Stimulated activated effector memory CD8-positive, alpha-beta T cell treated with anti-CD3 and anti-CD28 coated beads, Interleukin-12 subunit alpha, Interleukin-12 subunit beta, amount 100 ng/mL, for 72 hours (primary cell): ENCODE measurements at places on chromosomes 5 and 9.

DNA sequence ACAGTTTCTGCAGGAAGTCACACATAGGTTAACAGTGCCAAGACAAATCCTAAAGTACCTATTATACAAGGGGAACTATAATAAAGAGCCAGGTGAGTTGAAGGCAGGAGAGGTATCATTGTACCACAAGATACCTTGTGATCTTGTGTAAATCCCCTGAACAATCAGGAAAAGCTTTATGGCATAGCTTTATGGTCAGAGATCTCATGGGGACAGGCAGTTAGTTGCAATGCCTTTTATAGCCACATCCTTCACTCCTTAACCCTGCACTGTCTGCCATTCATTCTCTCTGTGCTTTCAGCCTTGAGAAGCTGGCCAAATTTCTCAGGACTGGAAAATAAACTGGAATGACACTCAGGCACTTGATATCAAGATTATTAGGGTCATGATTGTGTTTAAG is 97.0 kb downstream of the GHR start:
- DNase-seq: no peak

GRCh38 chr9:89942643-89943042 is 337.8 kb downstream of the GADD45G start:
- DNase-seq: no peak

- no peak for DNase-seq
These were observed 1.3 kb downstream of the RNF38 start for GRCh38 chr9:36398745-36399144.

DNA sequence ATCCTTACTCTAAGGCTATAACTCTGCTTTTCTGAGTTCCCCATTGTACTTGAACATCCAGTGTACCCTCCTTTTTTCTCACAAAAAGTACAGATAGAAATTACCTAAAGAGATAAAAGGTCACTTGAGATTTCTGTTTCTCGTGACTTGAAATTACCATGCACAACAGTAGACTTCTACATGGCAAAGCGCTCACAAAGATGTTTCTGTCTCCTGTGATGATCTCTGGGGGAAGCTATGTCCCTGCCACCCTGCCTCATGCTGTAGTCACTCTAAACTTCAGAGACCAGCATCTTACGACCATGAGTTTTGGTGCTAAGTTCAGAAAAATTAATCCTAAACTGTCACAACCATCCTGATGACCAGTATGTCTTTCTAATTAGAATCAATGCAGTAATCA is 36.2 kb downstream of the NFIB start:
- no peak for DNase-seq

- DNase-seq: no peak
These were observed 707 bp downstream of the PIP5K1B start for GRCh38 chr9:68705531-68706362.

DNA sequence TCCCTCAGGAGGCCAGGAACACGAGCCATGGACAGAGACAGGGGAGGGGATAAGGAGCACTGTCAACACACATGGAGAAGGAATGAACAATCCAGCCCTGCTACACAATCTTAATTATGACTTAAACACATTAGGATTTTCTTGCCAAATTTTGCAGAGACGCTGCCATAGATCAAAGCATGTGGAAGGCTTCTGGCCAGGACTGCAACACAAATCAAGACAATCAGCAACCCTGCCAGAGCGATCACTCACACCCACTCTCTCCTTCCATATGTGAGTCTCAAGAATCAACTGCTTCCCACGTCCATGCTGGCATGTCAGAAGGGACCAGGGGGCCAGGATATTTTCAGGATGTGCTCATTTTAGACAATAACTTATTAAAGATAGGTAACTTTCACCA is 85.6 kb downstream of the ROR2 start:
- no peak for DNase-seq

GRCh38 chr9:127528422-127529251 is 77.3 kb downstream of the LRSAM1 start:
- DNase-seq: no peak

DNA sequence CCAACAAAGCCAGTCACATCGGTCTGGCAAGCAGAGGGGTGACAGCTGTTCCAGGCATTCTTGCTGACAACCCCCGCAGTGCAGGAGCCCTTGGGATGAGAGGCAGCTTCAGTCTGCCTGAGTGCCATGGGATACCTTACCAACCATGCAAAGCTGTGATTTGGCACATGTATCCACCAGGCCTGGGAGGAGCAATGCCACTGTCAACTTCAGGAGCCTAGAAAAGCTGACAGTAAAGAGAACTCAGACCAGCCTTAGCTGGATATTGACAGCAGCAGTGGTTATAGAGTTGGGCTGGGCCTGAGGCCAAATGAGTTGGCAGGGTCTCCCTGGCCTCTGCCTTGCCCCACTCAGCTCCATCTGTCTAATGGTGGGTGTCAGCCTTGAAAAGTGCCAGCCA is 10.1 kb upstream of the PLPPR1 start:
- DNase-seq: no peak

DNA sequence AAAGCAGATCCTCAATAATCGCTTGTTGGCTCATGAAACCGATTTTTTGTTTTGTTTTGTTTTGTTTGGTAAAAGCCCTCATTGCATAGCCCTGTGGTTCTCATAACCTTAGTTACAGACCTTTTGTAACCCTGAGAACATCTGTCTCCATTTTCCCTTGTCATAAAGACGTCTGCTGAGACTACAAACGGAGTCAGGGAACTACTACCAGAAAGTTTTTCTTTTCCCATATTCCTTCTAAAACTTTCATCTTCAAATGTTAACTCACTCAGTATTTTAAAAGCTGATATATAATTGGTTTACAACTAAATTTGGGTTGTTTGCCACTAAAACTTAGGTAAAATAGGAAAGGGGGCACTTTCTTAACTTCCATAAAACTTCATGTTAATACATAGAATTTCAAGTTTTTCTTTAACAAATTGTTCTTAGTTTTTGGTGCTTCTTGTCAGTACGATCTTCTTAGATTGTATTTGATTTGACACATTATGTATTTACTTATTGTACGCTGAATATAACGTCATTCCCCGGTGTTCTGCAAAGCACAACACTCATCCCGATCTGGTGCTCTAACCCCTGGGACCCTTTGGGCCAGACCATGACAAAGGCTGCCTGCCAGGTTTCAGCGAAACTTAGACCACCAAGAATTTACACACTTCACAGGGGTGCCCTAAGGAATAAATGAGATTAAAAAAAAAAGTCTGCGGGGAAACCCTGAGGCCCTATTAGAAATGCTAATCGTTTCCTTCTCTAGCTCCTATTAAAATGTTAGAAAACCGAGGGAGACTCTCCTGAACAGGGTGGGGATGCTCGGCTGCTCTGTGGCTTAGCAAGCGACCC is 1.1 kb upstream of the ANP32B start:
- DNase-seq: no peak

- no peak for DNase-seq
These were observed 89.5 kb downstream of the PHF2 start for GRCh38 chr9:93665637-93666438.

GRCh38 chr5:11043881-11044280 is 282.8 kb upstream of the DAP start:
- no peak for DNase-seq

DNA sequence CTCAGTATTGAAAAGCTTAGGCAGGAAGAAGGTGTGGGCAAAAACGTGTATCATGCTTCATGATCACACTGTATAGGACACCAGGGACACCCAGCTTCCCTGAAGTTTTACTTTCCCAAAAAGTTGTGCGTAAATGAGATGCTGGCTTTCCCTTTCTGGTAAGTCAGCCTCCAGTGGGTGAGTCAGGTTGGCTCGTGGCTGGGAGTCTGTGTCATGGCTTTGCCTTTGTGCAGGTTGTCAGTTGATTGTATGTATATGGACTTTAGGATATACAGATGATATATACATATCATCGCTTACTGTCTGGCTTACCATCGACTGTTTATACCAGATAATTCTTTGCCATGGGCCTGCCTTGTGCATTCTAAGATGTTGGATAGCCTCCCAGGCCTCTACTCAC is 34.2 kb downstream of the ADRB2 start:
- no peak for DNase-seq

DNA sequence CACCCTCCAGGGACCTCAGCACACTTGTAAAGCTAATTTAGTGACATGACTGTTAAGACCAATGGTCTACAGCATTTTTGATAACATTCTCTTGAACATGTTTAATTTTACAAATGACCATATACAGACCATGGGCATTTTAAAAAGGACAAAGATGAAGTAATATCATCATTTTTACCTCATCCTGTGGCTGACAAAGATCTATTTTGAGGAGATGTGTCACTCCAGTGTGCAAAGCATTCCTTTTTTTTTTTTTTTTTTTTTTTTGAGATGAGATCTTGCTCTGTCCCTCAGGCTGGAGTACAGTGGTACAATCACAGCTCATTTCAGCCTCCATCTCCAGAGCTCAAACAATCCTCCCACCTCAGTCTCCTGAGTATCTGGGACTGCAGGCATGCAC is 118.2 kb upstream of the TBC1D2 start:
- no peak for DNase-seq

- DNase-seq: no peak
These were observed 37.1 kb upstream of the LRRC14B start for GRCh38 chr5:154236-154635.

DNA sequence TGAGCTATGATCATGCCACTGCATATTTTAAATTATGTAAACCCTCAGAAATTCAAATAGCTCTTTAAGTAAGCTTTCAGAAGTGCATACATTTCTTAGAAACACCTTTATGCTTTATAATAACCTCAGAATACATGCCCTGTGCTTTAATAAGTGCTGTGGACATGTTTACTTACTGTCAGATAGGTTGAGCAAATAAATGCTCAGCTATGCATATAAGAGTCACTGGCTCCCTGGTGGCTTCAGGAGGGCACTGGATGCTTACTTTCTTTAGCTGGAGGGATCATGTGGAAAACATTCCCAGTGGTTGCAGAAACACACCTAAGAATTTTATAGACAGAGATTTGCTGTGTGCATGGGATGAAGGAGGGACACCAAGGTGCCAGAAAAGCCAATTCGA is 74.4 kb downstream of the PDE6A start:
- no peak for DNase-seq

DNA sequence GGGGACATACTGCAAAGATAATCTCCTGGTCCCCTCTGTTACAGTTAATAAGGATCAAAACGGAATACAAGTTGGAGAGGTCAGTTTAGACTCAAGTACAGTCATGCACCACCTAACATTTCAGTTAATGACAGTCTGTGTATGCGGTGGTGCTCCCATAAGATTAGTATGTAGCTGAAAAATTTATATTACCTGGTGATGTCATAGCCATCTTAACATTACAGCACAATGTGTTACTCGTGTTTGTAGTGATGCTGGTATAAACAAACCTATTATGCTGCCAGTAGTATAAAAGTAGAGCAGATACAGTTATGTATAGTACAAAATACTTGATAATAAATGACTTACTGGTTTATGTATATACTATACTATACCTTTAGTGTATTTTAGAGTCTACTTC is 207.9 kb downstream of the GDNF start:
- DNase-seq: no peak

GRCh38 chr5:1137567-1138444 is 25.9 kb upstream of the SLC12A7 start:
- DNase-seq: no peak

DNA sequence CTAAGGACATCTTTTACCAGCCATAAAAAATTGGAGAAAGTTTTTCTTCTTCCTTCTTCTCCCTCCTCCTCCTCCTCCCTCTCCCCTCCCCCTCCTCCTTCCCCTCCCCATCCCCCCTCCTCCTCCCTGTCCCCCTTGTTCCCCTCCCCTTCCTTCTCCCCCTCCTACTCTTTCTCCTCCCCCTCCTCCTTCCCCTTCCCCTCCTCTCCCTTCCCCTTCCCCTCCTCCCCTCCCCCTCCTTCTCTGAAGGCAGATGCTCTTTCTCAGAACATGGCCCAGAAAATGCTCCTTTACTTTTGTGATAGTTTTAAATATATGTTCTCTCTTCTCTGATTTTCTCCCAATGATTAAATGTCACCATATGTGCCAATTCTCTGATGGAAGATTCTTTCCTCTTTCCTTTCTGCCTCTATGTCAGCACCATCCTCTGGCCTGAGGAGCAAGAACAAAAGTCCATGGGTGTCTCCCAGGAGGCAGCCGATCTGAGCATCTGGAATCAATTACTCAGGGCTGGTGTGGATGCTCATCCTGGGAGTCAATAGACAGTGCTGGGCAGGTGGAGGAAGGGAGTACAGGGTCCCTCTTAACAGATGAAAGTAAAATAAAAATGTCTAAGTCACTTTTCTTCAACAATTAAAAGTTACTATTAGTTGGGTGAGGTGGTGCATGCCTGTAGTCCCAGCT is 63.0 kb upstream of the GNA14 start:
- DNase-seq: no peak

GRCh38 chr5:81856948-81857928 is 106.3 kb upstream of the SSBP2 start:
- DNase-seq: no peak

GRCh38 chr9:37745970-37746369 is 7.6 kb upstream of the TRMT10B start:
- no peak for DNase-seq

GRCh38 chr9:131500939-131501541 is 1.7 kb upstream of the POMT1 start:
- peak; percentile 75 for DNase-seq

- no peak for DNase-seq
These were observed 1176.1 kb downstream of the CDH9 start for GRCh38 chr5:25862276-25862675.

- no peak for DNase-seq
These were observed 106.9 kb downstream of the UGCG start for GRCh38 chr9:112003538-112003937.

GRCh38 chr5:78912085-78912771 is 72.9 kb downstream of the ARSB start:
- no peak for DNase-seq

DNA sequence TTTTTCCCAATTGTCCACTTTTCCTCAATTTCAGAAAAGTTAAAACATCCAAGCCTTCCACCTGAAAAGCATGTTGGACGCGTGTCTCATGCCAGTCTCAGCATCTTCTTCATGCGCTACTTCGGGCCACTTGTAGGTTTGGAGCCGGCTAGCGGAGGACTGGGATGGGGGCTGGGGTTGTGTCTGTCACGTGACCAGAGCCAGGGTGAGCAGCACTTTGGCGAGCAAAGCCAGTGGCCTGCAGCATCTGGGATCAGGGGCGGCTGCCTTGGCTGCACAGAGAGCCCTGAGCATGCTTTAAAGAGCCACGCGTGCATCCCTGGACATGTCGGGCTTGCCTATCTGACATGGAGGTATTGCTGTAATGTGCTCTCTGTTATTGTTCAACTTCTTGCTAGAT is 41.2 kb downstream of the SLC6A3 start:
- DNase-seq: no peak

DNA sequence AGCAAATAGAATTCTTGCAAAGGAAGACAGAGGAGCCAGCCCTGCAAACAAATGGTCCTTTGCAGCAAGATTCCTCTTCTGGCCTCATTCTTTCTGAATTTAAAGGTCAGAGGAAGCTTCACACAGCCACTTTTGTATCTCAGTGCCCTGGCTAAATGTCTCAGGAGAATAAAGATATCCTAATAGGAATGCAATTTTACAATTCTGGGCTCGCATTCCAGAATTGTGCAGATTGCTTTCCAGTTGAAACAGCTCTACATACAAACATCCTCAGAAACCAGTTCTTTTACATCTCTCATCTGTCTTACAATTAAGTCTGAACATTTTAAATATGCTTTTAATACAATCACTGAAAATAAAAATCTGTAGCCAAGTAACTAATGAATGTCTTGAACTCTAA is 14.6 kb upstream of the ACOT12 start:
- no peak for DNase-seq
